NCI-H1417 treated with DMSO at 0.1 percent for 48 hours (cell line): ENCODE measurements at places on chromosomes 5 and 9.

DNA sequence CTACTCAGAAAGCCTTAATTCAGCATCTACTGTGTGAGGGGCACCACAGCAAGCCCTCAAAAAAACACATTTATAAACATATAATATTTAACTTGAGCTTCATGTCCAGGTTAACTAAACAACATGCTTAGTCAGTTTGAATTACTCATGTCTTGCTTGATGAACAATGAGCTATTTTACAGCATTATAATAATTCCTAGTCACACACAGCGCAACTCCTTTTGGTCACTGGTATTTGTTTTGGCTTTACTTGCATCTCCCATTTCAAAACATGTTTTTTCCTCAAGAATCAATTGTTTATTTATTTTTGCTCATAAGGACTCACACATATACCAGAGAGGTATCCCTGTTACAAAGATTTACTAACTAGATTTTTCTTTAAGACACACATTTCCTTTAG lies 616.7 kb upstream of the DAB2 start:
- no peak for DNase-seq

DNA sequence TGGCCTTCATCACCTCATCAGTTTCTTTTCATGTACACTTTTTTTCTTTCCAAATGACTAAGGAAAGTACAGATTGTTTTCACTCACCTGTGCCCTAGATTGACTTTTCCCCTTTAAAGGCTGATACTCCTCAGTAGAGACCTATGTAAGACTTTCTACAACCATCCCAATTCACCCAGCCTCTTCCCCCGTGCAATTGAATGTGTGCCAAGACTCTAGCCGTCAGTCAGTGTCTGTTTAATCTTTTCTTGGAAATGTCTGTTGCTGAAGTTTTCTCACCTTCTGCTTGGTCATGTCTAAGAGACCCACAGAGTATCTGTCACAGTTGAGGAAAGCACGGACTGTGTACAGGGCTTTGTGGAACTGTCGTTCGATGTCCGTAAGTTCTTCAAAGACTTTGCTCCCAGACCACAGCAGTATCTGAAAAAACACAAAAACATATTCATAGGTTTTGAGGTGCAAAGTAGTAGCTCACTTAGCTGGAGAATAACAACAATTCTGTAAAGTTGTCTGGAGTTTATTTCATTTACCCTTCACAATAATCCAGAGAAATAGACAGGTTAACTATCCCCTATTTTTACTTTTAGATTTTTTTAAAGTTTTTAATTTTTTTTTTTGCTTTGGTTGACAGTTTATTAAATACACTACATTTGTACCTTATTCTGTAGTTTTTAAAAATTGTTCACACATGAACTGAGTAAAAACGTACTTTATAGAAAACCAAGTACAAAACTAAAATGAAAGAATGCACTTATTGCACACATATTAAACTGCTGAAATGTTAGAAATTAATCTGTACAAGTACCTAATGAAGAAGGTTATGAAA lies 13.6 kb downstream of the PDE6A start:
- DNase-seq, result no peak

DNA sequence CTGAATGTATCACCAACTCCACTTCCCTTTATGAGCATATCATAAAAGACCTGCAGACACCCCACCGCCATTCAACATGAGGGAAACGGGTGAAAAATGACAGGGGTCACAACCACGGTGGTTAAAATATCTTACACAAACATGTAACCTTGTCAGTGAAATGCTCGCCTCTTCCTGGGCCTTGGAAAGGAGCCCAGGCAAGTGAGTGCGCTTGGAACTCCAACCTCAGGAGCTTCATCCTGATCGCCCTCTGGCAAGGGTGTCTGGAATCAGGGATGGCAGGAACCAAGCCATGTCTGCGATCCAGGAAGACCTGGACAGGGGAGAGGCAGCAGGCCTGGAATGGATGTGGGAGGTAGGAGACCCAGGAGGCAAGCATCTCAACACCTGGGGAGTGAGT lies 282.7 kb downstream of the GAS1 start:
- no peak for DNase-seq

DNA sequence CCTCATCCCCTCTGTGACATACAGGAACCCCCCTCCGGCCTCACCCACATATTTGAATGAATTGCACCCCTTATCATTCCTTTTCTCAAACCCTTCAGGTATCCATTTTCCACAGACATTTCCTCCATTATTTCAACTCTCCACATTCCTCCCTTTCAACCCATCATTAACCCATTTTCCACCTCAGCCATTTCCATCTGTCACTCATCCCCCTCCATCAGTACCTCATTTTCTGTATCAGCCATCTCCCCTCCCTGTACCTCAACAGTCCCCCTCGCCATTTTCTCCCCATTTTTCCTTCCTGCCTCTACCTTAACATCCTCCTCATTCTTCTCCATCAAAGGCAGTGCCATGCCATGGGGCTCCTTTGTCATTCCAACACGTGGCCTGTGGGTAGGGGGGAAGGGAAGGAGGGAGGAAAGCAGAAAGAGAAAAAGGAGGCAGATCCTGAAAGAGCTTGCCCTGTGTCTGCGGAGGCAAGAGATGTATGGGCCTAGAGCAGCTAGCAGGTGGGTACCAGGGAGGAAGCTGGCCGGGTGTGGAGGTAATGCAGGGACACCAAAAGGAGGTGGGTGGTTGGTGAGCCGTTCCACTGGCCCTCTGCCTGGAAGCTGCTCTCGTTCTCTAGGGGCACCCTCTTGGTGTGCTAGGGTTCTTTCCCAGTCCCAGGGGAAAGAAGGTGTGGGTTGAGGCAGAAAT lies 1.5 kb downstream of the DNAJB5 start:
- no peak for DNase-seq

GRCh38 chr5:130099008-130099407 lies 194.7 kb downstream of the CHSY3 start:
- DNase-seq, result no peak

DNA sequence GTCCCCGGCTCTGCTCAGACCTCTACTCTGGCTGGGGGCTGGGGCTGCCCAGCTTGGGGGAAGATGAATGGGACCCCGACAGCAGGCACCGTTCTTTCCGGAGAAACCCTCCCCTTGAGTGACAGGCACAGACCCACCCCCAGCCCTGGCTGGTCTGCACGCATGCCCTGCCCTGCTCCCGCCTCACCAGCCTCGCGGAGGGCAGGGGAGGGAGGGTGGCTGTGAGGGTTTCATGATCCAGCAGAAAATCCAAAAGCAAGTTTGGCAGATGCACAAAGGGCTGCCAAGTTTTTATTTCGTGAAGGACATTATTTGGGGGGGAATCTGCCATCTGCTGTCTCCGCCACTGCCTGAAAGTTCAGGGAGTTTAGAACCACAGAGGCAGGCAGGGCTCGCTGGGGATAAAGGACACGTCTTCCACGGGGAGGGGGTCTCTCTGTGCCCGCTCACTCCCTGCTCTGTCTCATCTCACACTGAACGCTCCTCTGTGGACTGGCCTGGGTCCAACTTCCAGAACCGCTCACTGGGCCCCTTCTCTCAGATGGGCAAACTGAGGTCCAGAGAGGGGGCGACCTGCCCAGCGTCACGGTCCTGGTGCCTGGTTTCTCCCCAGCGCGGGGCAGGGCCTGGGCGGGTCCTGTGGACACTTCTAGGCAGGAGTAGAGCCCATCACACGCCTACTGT lies 92.9 kb downstream of the RXRA start:
- DNase-seq, result no peak

GRCh38 chr5:1781726-1782384 lies 17.8 kb downstream of the MRPL36 start:
- no peak for DNase-seq

GRCh38 chr9:117723986-117724625 lies 19.9 kb downstream of the TLR4 start:
- DNase-seq, result no peak

DNA sequence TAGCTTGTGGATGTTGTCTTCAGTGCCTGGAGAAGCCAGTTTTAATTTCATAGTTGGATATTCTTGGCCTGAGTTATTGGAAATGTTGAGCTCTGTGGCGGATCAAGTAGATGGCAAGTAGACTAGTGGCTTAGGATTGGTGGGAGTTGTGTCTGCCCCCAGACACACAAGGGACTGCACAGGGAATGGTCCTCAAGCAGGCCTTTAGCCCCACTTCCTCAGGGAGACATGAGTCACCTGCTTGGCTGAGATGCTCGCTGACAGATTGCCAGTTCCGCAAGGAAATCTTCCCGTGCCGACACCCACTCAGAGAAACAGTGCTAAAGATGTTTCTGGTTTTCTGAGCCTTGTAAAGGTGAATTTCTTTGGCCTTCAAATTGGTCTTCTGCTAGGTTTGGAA lies 18.8 kb upstream of the CATSPER3 start:
- DNase-seq, result no peak

DNA sequence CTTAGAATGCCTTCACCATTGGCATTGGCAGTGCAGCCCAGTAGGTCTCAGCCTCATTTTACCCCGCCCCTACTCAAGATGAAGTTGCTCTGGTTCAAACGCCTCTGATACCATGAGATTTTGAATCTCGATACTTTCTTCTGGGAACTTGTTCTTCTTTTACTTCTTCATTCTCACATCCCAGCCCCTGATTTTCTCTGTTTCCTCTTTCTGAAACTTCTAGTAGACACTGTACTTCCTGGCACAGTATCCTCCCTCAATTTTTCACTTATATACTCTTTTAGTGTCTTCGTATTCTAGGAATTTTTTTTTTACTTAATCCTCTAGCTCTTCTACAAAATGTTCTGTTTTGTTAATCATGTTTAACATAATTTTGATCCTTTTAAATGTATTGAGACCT lies 13.1 kb upstream of the ZNF79 start:
- DNase-seq, result no peak

GRCh38 chr5:42691413-42691937 lies 65.1 kb upstream of the CCDC152 start:
- no peak for DNase-seq

GRCh38 chr9:89448821-89449220 lies 49.1 kb downstream of the SEMA4D start:
- no peak for DNase-seq

GRCh38 chr9:78035383-78035993 lies 3.9 kb upstream of the GNAQ start:
- DNase-seq, result peak; percentile 53

- DNase-seq, result no peak
Measured at GRCh38 chr9:138053321-138053868, 175.8 kb downstream of the CACNA1B start.

GRCh38 chr5:32712481-32713360 lies 1.6 kb downstream of the NPR3 start:
- no peak for DNase-seq

- peak; percentile 67 for DNase-seq
Measured at GRCh38 chr5:81971111-81971711, 612 bp upstream of the ATG10 start.

DNA sequence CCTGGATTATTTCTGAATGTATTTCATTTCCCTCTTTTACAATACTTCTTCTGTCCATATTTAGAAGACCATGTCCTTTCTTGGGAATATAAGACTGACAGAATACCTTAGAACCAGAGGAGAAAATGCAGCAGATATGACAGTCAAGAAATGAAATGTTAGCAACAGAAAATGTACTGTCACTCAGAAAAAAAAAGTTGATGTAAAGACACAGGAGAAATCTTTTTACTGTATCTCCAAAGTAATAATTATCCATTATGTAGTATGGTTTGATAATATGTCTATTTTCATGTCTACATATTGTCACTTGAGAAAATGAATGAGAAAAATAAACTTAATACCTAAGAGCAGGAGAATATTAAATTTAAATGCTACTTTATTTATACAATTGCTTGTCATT lies 652.1 kb downstream of the GABRG2 start:
- DNase-seq, result no peak

GRCh38 chr5:116378777-116379121 lies 195.9 kb downstream of the SEMA6A start:
- DNase-seq, result no peak

- DNase-seq, result no peak
Measured at GRCh38 chr5:115875447-115875846, 33.7 kb downstream of the AP3S1 start.

DNA sequence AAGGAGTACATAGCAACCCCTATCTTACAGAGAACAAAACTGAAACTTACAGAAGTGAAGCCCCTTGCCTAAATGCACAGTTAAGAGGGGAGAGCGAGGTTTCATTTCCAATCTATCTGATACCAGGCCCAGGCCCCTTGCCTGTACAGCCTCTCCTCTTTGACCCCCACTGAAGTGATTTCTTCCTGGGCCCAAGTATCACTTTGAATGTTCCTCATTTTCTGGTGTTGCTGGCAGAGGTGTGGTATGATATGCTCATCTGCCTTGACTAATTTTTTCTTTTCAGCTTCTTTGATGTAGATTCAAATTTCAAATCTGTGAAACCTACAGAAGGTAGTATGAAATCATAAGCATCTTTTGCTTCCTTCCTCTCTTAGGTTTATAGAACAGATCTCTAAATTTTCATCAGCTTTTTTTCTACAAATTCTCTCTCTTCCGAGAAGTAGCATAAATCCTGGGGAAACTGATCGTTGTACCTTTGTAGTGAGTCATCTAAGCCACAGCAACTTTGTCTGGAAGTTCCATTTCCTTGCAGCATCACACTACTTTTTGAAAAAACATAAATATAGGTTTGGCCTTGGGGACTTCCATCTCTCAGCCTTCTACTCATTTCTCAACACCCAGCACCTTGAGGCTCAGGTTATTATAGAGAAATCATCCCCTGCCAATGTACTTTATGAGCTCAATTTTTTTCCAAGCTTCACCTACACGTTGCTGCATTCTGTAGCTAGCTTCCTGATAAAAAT lies 402.4 kb upstream of the PTGER4 start:
- no peak for DNase-seq

GRCh38 chr5:124438903-124439281 lies 307.5 kb downstream of the ZNF608 start:
- no peak for DNase-seq

GRCh38 chr5:106860398-106861044 lies 810.2 kb downstream of the EFNA5 start:
- DNase-seq, result no peak

DNA sequence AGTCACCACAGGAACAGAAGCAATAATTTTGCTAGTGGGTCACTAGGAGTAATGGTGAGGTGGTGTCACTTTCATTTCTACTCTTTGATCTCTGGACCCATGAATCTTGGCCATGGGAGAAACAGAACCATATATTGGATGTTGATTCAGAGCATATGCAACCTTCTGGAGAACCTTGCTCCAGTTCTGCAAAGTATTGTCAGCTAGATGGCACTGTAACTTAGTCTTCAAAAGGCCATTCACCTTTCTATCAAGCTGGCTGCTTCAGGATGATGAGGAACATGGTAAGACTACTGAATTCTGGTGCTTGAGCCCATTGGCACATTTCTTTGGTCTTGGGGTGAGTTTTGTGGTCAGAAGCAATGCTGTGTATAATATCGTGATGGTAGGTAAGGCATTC lies 129.1 kb upstream of the FBN2 start:
- no peak for DNase-seq

DNA sequence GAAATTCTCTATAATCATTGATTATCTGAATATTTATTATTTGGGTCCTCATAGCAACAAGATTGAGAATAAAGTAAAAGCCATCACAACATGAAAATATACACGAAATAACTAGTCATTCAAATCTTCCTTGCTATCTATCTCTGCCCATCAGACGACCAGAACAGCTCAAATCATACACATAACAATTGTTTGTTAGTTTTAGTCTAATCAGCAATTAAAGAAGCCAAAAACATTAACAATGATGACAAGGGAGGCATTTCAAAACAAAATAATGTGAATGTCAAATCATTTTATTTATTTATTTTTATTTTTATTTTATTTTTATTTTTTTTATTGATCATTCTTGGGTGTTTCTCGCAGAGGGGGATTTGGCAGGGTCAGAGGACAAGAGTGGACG lies 106.0 kb upstream of the BNC2 start:
- no peak for DNase-seq

GRCh38 chr5:92916036-92916435 lies 665.0 kb downstream of the NR2F1-AS1 start:
- DNase-seq, result no peak
